Activated naive CD4-positive, alpha-beta T cell treated with Interleukin-2 at 50 U/mL for 16 hours (primary cell): ENCODE measurements at places on chromosomes 16 and 17.

DNA sequence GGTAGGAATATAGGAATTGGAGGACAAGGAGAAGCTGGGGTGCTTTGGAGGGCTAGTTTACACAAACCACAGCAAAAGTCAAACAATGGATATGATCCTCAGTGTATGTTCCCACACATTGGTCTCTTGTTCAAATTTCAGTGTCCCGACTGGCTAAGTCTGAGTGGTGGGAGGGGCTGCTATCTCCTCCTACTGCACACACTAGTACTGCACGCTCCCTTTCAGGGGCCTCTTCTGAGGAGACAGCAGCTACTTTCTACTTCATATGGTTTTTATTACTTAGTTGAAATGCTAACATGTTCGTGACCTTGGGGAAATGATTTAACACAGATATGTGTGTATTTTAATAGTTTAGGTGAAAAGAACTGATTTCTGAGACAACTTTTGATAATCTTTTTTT lies 18.8 kb upstream of the KRT10 start:
- no peak for DNase-seq

DNA sequence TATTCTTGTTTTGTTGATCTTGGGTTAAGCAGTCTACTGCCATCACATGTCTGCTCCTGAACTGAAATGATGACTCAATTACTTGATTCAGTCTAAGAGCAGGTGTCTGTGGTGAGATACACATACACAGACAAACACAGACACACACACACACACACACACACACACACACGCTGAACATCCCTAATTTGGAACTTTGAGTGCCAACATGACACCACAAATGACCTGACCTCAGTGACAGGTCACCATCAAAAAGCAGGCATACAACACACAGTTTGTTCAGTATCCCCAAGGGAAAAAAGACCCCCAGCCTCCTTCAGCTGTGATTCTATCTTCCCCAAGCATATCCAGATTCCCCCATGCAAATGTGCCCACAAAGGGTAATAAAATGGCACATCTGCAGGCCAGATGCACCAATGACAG lies 130.1 kb upstream of the TMEM97 start:
- no peak for DNase-seq

GRCh38 chr17:64378890-64379354 lies 11.7 kb downstream of the PECAM1 start:
- DNase-seq: no peak

GRCh38 chr17:65780111-65780510 lies 218.7 kb upstream of the AXIN2 start:
- no peak for DNase-seq

DNA sequence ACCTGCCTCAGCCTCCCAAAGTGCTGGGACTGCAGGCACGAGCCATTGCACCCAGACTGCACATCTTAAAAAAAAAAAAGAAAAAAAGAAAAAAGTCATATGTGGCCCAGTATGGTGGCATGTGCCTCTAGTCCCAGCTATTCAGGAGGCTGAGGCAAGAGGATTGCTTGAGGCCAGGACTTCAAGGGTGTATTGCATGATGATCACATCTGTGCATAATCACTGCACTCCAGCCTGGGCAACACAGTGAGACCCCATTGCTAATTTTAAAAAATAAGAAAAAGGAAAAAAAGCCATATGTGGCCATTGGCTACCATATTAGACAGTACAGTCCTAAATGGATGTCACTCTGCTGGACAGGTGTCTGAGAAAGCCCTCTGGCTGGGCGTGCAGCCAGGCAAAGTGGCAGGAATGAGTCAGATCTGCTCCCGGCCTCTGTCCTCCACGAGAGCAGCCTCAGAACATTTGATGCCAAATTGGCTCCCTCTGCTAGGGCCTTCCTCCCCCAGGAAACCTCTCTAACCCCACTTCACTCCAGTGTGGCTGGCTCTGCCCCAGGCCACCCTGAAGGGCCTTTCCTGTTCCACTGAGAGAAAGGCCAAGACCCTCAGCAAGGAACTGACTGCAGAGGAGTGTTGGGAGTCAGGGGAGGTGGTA lies 14.7 kb downstream of the CA7 start:
- DNase-seq: no peak

- DNase-seq: no peak
Measured at GRCh38 chr16:83776944-83777343, 30.8 kb upstream of the HSBP1 start.

DNA sequence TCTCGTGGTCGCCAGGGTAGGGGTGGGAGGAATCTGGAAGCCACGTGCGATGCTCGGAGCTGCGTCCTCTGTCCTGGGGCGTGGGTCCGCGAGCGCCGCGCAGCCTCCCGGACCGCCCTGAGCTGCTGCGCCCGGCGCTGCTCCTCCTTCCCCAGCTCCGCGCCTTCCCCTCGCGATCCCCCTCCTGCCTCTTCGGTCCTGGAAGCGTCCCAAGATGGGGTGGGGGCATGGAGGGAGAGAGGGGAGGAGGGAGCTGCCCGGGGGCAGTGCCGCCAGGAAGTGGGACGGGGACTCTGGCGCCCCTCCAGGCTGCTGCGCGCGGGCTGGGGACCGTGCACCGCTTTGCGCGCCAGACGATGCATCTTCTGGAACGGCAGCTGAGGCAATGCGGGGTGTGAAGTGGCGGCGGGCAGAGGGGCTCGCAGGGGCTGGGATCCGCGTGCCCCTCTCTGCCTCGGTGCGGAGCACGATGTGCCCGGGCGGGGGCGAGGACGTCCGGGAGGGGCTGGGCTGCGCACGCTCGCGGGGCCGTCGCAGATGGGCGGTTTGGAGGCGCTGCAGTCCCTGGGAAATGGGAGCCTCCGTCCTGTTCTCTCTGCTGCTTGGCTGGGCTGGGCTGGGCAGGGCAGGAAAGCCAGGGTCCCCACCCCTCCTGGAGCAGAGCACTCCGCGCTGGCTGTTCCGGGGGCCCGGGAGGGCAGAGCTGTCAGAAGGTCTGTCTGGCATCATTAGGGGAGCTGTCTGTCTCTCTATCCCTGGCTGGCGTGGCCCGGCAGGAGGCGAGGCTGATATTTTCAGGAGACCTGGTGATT lies 388.0 kb downstream of the SEC14L1 start:
- peak; percentile 24 for DNase-seq

- no peak for DNase-seq
Measured at GRCh38 chr17:48391444-48391843, 38.6 kb downstream of the SKAP1 start.

- no peak for DNase-seq
Measured at GRCh38 chr17:44917456-44917855, 2.2 kb upstream of the GFAP start.

DNA sequence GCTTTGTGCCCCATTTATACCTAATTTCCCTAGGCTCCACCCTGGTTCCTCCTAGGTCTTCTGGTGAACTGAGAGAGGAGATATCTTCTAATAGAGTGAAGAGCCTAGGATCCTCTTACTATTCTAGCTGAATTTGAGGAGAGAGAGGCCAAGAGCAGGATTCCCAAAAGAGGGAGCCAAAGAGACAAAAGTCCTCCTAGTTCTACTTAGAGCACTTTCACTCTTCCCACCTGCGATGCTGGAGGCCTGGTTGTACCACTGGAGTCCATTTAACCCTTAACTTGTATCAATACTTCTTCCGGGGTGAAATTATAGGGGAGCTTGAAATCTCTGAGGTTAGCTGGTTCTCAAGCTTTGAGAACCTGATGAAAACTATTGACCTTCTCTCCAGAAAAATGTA lies 3.4 kb upstream of the SSH2 start:
- DNase-seq: no peak

DNA sequence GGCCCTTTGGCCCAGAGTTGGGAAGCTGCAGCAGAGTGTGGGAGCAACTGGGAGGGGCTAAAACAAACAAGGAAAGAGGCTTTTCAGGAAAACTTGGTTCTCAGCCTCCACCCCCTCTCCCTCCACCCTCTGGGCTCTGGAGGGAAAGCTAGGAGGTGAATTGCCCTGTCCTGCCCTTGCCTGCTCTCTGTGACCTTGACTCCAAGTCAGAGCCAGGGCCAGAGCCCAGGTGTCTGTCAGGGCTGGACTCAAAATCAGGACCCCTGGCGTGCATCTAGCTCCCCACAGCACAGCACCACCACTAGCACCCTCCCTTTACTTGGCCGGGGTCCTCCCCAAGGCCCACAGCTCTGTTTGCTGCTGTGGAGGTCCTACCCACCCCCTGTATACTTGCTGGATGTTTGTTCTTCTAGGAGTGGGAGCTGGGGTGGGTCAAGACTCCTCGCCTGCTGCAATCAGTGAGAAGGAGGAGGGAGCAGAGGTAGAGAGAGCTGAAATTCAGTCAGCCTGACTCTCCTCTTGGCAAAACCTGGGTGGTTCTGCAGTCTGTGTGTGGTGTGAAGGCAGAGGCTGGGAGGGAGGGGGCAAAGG lies 2.8 kb upstream of the NR1D1 start:
- no peak for DNase-seq

DNA sequence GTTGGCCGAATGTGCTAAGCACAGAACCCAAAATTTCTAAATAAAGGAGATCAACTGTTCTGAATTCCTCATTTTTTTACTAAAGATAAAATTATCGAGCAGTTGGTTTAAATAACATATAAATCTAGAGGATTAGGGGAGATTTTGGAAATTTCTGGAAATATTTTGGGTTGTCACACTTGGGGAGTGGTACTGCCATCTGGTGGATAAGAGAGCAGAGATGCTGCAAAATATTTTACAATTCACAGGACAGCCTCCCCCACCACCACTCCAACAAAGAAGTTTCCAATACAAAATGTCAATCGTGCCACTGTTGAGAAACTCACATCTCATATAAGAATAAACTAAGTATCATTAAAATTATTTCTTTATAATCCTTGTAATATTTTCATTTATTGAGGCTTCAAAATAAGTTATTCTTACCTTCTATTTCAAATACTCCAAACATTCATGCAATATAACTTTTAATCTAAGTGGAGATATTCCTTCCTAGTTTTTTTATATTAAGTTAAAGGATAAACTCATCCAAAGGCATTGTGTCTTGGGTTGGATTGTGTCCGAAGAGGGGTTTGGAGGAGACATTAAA lies 17.0 kb upstream of the ABCA8 start:
- DNase-seq: no peak

- DNase-seq: no peak
Measured at GRCh38 chr17:45177563-45177962, 15.9 kb downstream of the HEXIM2 start.

- DNase-seq: peak; percentile 67
Measured at GRCh38 chr16:89422905-89423630, 67.3 kb downstream of the ANKRD11 start.

DNA sequence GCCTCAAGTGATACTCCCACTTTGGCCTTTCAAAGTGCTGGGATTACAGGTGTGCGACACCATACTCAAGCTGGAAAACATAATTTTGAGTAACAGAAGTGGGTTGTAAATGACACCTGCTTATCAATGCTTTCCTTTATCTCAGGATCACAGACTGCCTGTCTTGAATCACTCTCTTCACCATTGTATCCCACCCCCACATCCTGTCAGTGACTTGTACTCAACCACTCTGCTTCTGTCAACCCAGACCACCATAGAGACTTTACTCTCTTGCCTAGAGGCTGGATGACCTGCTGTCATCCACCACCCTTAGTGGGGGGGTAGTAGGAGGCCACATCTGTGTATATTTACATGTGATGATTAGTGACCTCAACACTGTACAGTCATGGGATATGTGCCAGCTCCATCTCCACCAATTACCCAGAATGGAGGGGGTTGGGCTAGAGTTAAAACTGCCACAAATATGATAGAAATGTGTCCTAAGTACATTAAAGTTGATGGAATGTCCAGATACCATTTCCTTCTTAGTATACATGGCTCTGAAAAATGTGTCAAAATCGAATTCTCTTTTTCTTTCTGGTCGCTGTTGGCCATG lies 338.7 kb downstream of the GRIN2A start:
- DNase-seq: no peak

GRCh38 chr17:27523712-27524111 lies 67.5 kb downstream of the KSR1 start:
- DNase-seq: no peak

DNA sequence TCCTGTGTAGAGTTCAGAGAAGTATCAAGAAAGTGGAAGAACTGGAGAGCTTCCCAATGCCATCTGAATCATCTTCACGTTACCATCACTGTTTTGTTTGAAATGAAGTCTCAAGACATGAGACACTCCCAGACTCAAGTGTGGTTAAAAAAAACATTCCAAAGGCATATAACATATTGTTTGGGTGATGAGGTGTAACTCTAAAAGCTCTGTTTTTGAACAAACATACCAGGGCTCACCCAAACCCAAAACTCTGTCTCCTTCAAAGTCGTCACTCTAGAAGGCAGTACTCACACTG lies 6.3 kb upstream of the ZCCHC14 start:
- no peak for DNase-seq

DNA sequence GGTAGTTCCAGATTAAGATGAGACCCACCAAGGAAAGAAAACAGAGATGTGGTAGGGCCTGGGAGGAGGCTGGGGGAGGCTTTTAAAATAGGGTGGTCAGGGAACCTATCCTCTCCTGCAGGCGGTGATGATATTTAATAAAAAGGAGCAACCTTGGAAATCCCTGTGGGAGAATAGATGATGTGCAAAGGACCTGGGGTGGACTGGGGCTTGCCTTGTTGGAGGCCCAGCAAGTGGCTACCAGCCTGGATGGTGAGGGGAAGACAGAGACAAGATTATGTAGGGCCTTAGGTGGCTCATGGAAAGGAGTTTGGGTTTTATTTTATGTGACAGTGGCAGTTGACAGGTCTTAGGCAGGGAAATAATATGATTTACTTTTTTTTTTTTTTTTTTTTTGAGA lies 1.8 kb downstream of the POLR3E start:
- DNase-seq: no peak

- DNase-seq: peak; percentile 52
Measured at GRCh38 chr17:410543-411401, 58.2 kb upstream of the RPH3AL start.

- DNase-seq: no peak
Measured at GRCh38 chr17:6510321-6510977, 45.9 kb downstream of the PITPNM3 start.

GRCh38 chr16:11668623-11669379 lies 546 bp downstream of the SNN start:
- peak; percentile 30 for DNase-seq

DNA sequence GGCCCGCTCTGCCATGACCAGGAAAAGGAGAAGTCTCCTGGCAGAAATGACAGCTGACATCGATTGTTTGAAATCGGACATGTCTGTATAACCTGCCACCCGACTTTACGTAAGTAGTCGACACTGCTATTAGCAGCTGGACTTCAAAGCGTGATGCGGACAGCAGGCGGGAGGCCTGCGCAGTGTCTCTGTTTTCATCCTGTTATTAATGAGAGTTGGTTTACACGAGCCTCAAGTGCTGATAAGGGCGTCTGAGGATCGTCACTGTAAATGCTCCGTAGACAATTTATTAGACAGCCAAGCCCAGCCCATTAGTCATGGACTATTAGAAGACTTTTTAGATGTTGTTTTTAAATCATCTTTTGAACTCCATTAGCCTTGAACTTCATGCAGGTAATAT lies 328.3 kb downstream of the FOXL1 start:
- no peak for DNase-seq

- DNase-seq: peak; percentile 39
Measured at GRCh38 chr16:15899538-15900100, 11.2 kb upstream of the CEP20 start.

GRCh38 chr16:51849715-51850114 lies 697.2 kb downstream of the TOX3 start:
- no peak for DNase-seq

- DNase-seq: peak; percentile 27
Measured at GRCh38 chr17:62652251-62653001, 25.0 kb downstream of the MRC2 start.

- DNase-seq: no peak
Measured at GRCh38 chr16:4337540-4338088, 13.5 kb downstream of the PAM16 start.
